ENCODE measurements at places on chromosomes 2 and 18. TPM values are rescaled to one million over a fixed set of nuclear protein-coding genes. Genes with fewer than 3 reads are reported as not detected.

Gene PTPRN
- not detected for total RNA-seq

Gene LINC00305
- not detected for total RNA-seq

Gene SERPINB13
- not detected for total RNA-seq

Gene MBOAT2
- total RNA-seq = 4.1 TPM

Gene RNF138
- 75.4 TPM for total RNA-seq

- DNase-seq = no peak
Measured at GRCh38 chr2:184336688-184337087, 261.6 kb upstream of the ZNF804A start.

DNA sequence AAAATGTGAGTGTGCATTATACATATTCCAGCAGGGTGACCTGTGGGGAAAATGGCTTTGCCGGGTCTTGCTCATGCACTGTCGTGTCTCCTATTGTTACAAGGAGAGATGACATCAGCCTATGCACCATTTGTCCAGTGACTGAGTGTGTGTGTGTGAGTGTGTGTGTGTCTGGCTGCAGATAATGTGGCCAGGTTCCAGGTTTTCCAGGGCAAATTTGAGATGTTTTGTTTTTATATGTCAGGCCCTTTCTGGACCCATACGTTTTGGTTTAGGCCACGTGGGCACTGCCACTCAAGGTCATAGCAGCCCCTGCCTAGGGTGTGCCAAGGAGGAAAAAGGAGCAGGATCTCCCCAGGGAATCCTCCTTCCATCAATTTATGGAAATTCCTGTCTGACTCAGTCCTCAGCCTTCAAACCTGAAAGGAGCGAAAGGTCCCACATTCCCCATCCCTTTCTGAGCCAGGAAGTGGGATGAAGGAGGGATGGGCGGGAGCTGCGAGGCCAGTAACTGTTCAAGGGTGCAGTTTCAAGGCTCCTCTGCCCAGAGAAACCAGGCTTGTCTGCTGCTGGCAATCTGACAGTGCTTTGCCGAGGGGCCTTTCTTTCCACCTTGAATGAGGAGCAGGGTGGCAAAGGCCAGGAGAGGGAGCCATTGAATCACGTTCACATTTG is 93.0 kb upstream of the SMAD2 start:
- peak; percentile 37 for DNase-seq

DNA sequence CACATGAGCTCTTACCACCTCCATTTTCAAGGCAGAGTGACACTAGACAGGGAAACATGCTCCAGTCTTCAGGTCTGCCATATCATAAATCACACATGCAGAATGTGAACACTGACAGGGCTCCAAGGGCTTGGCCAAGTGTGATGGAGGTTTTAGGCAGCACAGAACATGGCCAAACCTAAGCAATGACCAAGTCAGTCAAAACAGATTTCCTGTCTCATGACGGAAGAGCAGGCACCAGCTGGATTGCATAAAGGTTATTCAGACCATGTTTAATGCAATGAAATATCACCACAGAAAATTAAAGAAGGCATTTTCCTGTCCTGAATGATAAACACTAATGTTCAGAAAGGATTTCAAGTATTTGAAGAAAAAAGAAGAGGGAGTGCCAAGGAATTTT is 72.5 kb downstream of the SUMO1 start:
- no peak for DNase-seq

DNA sequence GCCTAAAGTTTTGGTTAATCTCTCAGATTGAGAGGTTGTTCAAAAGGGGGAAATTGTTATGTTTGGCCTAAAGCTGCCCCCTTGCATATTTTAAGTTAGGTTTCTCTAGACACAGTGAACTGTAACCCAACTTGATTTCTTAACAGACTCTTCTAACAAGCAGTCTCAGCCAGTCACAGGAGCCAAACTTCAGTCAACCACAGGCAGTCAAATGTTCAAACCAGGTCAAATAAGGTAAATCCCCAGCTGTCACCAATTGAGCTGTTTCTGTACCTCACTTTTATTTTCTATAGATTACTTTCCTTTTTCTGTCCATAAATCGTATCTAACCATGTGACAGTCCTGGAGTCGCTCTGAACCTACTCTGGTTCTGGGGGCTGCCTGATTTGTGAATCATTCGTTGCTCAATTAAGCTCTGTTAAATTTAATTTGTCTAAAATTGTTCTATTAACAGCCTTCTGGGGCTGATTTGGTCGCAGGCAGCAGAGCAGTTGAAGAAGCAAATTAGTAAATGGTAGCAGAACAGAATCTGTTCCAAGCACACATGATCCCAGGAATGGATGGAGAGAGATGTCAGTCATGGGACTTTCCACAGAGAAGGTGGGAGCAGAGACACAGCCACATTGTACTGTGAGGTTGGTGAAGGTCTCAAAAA is 16.4 kb upstream of the NFU1 start:
- peak; percentile 72 for DNase-seq

DNA sequence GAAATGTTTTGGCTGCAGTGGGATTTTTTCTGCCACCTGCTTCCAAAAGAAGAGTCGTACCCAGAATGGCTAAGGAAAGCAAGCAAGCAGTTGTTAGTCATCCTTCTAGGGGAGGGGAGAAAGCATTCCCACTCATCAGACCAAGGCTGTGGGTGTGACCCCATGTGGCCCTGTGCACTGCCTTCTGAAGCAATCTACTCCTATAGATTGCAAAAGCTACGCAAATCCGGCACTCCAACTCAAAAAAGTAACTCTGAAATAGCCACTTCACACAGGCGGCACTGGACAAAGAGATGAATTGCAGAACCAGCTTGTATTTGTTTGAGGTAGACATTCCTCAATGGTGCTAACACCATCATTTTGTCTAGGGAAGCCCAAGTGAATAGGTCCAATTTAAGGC is 44.3 kb downstream of the ST3GAL5 start:
- no peak for DNase-seq

- DNase-seq = no peak
Measured at GRCh38 chr18:448116-448790, 52.2 kb downstream of the COLEC12 start.

GRCh38 chr2:205636549-205637319 is 45.6 kb upstream of the NRP2 start:
- peak; percentile 10 for DNase-seq

DNA sequence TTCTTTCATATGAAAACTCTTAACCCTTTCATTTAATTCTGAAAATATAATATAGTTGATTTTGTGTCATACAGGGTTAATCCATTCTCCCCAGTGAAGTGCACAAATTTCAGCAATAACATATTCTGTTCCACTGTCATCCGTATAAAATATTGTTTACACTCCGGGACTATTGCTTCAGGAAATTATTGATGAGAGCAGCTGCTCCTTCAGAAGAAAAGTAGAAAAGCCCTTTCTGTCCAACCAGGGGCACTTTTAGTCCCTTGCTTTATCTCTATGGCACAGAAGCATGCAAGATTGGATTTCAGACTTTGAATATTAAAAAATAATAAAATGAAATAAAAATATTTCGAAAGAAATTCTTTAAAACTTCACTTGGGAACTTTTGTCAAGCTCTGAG is 535.7 kb upstream of the SLC39A10 start:
- no peak for DNase-seq

- peak; percentile 40 for DNase-seq
Measured at GRCh38 chr2:239143858-239144712, 256.7 kb downstream of the HDAC4 start.

DNA sequence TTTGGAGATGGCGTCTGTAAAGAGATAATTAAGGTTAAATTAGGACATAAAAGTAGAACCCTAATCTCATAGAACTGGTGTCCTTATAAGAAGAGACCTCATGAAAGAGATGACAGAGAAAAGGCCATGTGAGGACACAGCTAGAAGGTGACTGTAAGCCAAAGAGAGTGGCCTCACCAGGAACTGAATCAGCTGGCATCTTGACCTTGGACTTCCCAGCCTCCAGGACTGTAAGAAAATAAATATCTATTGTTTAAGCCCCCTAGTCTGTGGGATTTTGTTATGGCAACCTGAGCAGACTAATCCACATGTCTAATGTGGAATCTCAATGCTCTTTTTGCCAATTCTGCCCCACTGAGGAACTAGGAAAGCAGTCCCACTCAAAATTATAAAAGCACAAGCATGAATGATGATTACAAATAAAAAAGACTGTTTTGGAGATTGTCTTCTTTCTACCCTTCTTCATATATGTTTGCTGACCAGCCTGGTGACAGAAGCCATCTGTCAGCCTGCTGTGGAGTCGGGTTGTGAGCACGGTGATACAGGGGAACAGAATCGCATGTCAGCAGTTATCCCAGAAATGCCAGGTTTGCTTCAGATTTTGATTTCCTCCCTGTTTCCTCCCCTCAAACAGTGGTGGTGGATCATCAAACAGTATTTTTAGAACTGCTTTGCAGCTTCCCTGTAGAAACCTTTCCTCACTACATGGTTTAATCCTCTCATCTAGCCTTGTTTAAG is 54.2 kb downstream of the INPP4A start:
- DNase-seq = no peak

- no peak for DNase-seq
Measured at GRCh38 chr2:227477291-227477690, 5.3 kb downstream of the AGFG1 start.

- DNase-seq = no peak
Measured at GRCh38 chr2:36538335-36538734, 59.6 kb downstream of the FEZ2 start.

- no peak for DNase-seq
Measured at GRCh38 chr2:109435066-109435690, 178.6 kb downstream of the SEPTIN10 start.

DNA sequence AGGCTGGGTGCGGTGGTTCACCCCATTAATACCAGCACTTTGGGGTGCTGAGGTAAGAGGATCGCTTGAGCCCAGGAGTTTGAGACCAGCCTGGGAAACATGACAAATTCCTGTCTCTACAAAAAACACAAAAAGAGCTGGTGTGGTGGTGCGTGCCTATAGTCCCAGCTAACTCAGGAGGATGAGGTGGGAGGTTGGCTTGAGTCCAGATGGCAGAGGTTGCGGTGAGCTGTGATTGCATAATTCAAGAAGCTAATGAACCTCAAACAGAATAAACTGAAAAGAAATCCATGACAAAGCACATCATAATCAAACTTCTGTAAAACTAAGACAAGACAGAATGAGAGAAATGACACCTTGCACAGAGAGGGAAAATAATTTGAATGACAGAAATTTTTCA is 54.8 kb downstream of the SEMA4F start:
- DNase-seq = no peak

DNA sequence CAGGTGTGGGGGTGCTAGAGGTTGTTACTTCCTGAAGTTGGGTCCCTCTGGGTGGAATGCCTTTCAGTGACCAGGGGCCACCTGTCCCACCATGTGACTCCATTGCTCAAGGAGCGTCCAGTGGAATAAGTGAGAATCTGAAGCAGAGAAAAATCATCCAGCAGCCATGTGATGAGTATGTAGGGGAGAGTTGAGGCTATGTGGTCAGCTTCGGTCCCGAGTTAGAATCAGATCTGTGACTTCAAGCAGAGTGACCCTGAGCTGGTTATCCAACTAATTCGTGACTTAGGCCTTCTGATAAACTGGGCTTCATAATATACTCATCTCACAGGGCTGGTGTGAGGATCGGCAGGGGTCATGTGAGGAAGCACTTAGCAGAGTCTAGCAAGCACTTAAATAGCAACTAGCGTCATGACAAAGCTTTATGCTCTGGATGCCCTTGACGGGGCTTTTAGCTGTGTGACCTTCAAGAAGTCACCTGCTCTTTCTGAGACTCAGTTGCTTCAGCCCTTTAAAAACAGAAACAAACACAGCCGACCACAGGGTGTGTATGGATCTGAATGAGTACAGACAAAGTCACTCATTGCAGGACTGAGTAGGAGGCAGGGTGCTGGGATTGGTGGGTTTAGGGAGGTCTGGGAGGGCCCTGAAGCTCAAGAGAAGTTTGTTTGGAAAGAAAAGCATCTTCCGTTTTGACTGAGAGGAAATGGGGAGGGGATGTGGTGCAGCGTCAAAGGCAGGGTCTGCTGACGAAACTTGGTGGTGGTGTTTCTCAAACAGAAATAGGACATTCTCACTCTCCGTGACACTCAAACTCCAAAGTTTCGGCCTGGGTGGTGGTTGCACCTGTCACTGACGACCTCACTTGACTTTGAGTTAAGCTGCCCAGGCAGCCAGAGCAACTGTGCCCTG is 264.0 kb upstream of the CXCR4 start:
- peak; percentile 96 for DNase-seq

- DNase-seq = no peak
Measured at GRCh38 chr2:127419448-127420038, 1.3 kb downstream of the PROC start.

DNA sequence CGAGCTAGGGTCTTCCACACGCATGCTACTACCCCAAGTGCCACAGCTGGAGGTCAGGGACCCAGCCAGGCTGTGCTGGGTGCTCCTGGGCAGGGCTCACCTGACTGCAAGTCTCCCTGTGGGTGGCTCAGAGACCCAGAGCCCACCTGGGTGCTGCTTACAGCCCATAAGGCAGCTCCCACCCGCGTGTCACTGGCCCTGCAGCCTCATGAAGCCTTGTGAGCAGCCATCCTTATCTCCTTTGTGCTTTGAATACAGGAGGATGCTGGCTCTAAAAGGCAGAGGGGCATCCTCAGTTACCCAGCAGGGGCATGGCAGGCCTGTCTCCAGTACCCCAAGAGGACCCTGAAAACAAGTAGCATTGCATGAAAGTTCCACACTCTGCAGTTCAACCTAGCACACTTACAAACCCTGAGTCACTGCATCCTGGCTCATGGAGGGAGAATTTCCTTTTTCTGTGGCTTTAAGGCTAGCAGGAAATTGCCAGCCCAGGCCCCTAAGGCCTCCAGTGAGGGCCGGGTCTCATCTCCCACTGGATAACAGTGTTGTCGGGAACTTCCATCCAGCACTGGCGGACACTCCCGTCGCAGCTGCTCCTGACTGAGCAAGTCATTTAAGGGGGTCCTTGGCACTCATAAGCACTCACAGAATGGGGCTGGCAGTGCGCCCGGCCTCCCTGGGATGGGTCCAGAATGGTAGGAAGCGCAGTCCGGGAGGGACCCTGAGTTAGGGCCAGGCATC is 137.1 kb downstream of the RPIA start:
- DNase-seq = no peak

DNA sequence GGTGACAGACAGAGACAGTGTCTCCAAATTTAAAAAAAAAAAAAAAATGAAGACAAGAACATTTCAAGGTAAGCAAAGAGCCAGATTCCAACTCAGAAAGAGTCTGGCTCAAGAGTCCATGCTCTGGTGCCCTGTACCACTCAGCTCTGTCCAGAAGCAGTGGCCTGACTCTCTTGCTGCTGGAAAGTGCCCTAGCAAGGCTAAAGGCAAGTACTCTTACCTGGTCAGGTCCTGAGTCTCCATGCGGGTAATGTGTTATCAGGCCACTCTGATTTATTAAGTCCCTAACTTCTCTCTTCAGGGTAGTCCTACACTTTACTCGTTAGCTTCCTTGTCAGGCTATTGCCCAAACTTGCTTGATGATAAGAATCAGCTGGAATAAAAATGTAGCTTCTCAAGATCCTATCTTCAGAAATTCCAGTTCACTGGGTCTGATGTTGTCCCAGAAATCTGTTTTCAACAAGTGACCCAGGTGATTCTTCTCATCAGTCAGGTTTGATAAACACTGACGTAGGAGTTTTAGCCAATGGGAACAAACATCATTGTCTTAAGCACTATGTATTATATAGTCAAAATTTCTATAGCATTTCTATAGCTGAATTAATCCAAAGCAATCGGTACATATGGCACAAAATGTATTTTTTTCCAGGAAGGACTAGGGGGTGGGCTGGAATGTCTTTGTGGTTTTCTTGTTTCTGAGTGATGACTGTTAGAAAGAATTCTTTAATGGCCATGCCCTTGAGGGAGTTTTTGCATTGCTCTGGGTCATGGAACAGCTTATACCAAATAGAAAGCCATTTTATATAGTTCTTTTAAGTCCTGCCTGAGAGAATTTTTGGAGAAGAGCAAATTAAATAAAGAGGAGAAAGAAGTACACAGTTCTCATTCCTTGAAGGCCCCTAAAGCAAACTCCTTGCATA is 139.9 kb upstream of the DNMT3A start:
- no peak for DNase-seq

- no peak for DNase-seq
Measured at GRCh38 chr2:238939074-238939473, 91.2 kb downstream of the TWIST2 start.
